ENCODE measurements at places on chromosomes 1 and 21.

- DNase-seq = no peak
Measured at GRCh38 chr1:36098650-36099365, 10.1 kb downstream of the ADPRS start.

- no peak for DNase-seq
Measured at GRCh38 chr1:75449998-75450397, 160.9 kb downstream of the SLC44A5 start.

- DNase-seq = no peak
Measured at GRCh38 chr1:223811634-223812101, 34.1 kb downstream of the TP53BP2 start.

GRCh38 chr1:54229281-54229891 is 29.4 kb downstream of the MRPL37 start:
- DNase-seq = no peak

GRCh38 chr1:35718492-35719336 is at the start of gene C1orf216:
C1orf216 (minus strand) TSS chr1:35718884; CDS start chr1:35716321, 2,563 bp downstream.
- peak; percentile 63 for DNase-seq

GRCh38 chr1:94599095-94599813 is 57.7 kb upstream of the F3 start:
- DNase-seq = no peak

DNA sequence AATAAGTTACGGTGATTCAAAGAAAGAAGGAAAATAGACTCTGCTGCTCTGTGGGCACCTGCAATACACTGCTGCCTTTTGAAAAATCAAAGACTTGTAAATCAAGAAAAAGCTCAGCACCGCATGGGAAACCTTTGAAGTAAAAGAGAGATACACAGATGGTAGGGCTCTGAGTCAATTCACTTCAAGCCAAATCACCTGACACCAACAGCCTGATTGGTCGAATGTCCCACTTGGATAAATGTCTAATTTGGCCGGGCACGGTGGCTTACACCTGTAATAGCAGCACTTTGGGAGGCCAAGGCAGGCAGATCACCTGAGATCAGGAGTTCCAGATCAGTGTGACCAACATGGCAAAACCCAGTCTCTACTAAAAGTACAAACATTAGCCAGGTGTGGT is 19.2 kb upstream of the RCAN3 start:
- no peak for DNase-seq

Measured in NCI-H2081 (cell line).